Astrocyte of the hippocampus (primary cell): ENCODE measurements at places on chromosomes 13 and 19.

DNA sequence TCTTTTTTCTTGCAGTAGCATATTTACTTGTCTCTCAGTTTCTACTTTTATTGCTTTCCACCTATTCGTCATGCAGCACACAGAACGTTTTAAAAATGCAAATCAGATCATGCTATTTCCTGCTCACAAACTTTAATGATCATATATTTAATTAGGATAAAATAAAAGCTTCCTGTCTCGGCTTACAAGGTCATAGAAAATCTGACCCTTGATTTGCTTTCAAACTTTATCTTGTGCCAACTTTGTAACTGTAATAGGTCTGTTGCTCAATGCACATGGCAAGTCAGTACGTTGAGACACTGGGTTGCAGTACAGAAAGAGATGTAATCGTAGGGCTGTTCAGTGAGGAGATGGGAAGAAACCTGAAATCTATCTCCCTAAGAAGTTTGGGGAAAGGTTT, 95.6 kb upstream of the CSNK1A1L start:
- no peak for DNase-seq

- DNase-seq = peak; percentile 77
Measured at GRCh38 chr13:22517544-22517943, 663.2 kb upstream of the SGCG start.

- no peak for DNase-seq
Measured at GRCh38 chr19:28314756-28315155, 898.2 kb downstream of the UQCRFS1 start.

- peak; percentile 48 for DNase-seq
Measured at GRCh38 chr13:94312511-94313216, 166.8 kb downstream of the DCT start.

DNA sequence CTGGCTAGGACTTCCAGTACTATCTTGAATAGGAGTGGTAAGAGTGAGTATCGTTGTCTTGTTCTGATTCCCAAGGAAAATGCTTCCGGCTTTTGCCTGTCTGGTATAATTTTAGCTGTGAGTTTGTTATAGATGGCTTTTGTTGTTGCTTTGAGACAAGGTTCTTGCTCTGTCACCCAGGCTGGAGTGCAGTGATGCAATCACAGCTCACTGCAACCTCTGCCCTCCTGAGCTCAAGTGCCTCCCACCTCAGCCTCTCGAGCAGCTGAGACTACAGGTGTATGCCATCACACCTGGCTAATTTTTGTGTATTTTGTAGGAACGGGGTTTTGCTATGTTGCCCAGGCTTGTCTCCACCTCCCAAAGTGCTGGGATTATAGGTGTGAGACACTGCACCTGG, 6.1 kb upstream of the ZNF543 start:
- DNase-seq = no peak
